CD4-positive, alpha-beta T cell treated with Interleukin-4 for 1 hour (primary cell): ENCODE measurements at places on chromosomes 16 and 17.

GRCh38 chr17:46190763-46191162, 2.5 kb downstream of the KANSL1 start:
- no peak for DNase-seq

DNA sequence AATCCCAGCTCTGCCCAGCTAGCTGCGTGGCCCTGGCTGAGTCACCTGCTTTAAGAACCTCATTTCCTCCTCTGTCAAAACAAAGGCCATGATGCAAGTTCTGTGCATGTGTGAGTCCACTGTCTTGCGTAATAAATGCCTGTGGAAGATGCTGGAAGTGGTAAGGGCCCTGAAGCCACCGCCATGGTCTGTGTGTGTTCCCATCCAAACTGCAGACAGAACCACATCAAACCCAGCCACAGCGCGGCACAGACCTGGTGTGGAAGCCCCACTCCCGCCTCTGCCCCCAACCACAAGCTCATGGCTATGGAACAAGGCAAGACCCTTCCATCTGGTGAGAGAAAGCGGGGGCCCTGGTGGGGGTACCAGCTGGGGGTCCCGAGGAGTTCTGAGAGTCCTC, 26.0 kb downstream of the NECAB2 start:
- DNase-seq = peak; percentile 61

DNA sequence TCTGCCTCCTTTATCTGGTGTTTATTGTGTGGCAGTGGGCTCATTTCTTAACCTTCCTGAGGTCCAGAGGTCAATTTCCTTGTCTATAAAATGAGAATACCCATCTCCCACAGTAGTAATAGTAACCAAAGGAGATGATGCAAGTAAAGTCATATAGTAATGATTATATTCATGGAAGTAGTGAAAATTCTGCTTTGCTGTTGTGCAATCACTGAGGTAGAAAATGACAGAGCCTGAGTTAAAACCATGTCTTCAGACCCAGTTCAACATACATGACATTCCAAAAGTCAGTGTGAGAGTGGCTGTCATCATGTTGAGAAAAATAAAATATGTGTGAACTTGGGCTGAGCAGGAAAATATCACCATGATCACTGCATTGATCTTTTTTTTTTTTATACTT, 864 bp upstream of the UMOD start:
- no peak for DNase-seq

GRCh38 chr17:70905796-70906195, 736.5 kb downstream of the KCNJ2 start:
- DNase-seq = no peak
